ENCODE measurements at places on chromosomes 3 and 15. TPM values are rescaled to one million over a fixed set of nuclear protein-coding genes. Genes with fewer than 3 reads are reported as not detected.

DNA sequence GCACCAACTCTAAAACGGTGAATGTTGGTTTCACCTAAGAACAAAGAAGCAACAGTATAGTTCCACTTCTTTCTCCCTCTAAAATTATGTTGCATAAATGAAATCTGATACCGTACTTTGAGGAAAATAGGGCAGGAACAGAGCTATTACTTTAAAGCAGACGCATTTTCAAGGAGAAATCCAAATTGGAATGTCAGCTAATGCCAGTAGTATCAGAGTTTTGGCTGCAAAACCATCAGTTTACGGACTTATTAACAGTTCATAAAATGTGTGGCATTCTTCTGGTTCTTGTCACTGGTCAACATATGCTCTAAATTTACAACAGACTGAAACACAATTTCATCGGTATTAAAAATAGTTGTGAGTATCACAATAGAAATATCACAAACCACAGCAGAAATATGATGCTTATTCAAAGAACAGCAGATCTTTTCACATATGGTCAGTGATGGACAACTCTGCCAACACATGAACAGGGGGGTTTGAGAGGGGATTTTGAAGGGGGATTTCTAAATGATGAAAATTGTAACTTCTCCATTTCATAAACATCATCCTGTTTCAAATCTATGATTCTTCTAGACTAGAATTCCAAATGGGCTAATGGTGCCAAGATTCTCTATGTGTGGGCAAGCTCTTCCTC lies 38.7 kb upstream of the ROBO2 start:
- DNase-seq: no peak

- peak; percentile 32 for DNase-seq
These were observed 617 bp upstream of the HPS3 start for GRCh38 chr3:149128821-149129220.

DNA sequence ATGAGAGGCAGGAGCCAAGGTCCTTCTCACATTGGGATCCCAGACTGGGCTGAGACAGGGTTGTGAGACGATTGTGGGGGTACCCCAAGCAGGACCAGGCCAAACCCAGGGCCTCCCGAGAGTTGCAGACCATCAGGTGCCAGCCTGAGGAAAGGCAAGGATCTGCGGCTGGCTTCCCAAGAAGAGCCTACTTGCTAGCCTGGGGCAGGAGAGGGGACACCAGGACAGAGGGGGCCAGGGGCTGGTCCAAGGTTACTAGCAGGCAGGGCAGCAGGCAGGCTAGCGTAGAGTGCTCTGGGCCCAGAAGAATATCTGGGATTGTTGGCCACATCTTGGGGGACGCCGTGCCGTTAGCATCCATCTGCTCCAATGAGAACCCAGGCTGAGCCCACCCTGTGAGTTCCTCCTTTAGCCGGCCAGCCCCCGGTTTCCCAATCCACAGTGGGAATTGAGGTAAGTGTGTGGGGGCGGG lies 546 bp downstream of the CISH start:
- no peak for DNase-seq

The WWTR1 gene
- polyA plus RNA-seq: 78.2 TPM

DNA sequence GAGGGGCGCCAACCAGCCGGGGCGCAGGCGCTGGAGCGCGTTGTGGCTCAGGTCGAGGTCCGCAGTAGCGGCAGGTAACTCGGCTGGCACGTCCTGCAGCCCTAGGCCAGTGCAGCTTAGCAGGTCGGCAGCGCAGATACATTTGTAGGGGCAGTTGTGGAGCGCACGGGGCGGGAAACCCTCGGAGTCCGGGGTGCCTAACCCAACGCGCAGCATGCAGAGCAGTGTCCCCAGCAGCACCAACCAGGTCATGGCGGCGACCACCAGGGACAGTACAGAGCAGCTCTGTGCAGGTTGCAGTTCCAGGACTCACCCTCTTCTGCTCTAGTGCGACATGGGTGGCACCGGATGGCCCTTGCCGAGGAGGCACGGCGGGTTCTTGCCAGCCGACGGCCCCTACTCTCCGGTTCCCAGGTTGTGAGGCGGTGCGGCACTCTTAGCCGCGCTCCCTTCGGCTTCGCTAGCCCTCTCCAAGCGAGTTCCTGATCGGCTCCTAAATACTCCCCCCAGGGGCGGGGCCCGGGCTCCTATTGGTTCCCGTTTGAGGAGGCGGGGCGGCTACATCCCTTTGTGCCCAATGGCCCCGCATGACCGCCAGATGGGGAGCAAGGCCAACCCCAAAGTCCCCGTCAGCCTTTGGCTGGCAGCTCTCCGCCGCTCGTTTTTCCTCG lies at the start of gene AMIGO3:
Gene AMIGO3 (minus strand): TSS at position 471 of the 671 bp plus-strand sequence. CDS start 219 bp downstream, at position 252.
- DNase-seq: peak; percentile 99

DNA sequence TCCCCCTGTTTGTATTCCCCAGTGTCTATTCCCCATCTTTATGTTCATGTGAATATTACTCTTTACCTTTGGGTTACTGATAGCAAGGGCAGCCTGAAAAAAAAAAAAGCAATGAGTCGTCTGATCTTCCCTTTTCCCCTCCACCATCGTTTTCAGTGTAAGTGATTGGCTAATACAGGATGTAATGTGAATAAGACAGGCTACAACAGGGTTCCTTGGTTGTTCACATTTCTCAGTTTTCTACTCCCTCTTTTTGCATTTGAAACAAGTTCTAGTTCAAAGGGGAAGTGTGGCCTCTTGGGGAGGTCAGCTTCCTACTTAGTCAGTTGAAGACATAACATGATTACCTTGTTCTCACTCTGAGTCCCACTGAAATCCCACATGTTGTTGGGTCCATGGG lies 278.0 kb upstream of the TRIM42 start:
- no peak for DNase-seq

- no peak for DNase-seq
These were observed 185.1 kb upstream of the SNTN start for GRCh38 chr3:63467392-63467791.

DNA sequence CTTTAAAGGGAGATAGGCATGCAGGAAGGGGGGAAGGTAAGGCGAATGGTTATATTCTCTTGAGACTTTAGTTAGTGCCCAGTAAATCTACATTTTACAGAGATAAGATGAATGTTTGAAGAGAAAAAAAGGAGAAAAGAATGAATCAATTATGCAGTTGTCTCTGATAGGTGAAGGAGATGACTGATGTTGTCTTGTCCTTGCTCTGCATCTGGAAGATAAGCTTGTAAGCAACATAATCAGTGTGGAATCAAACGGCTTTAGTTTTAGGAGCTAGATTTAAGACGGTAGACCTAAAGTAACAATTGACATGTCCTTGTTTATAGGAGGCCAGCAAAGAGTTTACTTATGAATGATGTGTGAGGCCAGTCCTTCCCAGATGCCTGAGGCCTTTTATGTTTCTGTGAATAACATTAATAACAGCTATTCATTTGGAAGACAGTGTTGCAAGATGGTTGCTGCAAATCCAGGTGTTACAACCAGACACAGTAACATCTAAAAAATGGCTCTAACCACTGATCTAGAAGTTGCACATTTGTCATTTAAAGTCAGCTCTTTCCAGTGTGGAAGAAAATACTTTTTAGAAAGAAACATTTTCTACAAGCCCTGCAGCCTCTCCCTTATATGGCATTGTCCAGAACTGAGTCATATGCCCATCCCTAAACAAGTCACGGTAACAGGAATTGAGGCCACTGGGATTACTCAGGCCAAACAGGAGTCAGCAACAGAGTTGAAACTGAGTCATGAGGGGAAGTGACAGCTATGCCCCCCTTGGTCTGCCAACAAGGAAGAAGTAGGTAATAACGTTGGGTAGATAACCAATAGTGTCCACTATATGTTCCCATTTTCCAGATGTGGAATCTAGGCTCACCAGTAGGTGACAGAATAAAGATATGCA lies 77.5 kb upstream of the FBN1 start:
- peak; percentile 94 for DNase-seq

DNA sequence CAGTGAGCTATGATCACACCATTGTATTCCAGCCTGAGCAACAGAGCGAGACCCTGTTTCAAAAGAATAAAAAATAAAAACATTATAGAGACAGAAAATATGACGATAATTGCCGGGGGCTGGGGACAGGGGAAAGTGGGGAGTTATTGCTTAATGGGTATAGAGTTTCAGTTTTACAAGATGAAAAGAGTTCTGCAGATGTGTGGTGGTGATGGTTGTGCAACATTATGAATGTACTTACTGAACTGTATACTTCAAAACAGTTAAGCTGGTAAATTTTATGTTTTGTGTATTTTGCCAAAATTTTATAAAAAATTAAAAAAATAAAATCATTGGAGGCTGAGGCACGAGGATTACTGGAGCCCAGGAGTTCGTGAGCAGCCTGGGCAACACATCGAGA lies 24.8 kb upstream of the ZNF774 start:
- DNase-seq: no peak

- DNase-seq: no peak
These were observed 100.3 kb downstream of the APBA2 start for GRCh38 chr15:28986108-28986507.

GRCh38 chr3:60746043-60746638 lies 505.1 kb downstream of the FHIT start:
- peak; percentile 54 for DNase-seq

- DNase-seq: peak; percentile 76
These were observed 101.5 kb downstream of the FBLN2 start for GRCh38 chr3:13650210-13651056.

DNA sequence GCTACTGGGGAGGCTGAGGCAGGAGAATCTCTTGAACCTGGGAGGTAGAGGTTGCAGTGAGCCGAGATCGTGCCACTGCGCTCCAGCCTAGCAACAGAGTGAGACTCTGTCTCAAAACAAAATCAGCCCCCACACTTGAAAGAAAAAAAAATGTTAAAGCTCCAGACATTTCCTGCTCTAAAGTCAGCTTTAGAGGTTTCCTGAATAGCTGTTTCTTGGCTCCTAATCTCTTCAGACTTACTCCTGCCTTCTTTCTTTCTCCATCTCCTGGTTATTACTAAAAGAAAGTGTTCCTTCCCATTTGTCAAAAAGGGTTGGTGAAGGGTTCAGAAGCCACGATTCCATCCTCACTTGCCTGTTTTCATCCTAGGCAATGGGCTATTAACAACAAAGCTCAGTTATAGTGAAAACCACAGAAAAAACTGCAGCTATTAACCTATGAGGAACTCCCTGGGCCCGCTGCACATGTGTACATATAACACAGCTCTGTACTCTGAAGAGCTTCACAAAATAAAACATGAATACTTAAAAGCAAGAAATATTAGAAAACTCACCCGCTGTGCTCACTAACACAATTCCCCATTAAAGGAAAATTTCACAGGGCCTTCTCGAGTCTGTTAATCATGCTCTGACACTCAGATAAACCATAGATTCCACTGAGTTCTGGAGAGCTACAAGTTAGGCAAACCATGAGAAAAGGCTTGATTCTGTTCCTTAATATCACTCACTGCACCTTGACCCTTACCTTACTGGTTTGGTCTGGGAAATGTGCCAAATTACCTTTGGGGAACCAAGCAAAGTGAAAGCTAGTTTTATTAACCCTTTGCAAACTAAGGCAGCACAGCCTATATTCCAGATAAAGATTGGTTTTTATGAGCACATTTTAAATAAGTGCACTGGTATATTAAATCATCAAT lies 89.9 kb upstream of the TSPAN3 start:
- DNase-seq: no peak

The CCR1 gene
- not detected for polyA plus RNA-seq

The MST1R gene
- polyA plus RNA-seq: not detected

- DNase-seq: no peak
These were observed 8.7 kb downstream of the LTK start for GRCh38 chr15:41504751-41505492.

The CRABP1 gene
- not detected for polyA plus RNA-seq

DNA sequence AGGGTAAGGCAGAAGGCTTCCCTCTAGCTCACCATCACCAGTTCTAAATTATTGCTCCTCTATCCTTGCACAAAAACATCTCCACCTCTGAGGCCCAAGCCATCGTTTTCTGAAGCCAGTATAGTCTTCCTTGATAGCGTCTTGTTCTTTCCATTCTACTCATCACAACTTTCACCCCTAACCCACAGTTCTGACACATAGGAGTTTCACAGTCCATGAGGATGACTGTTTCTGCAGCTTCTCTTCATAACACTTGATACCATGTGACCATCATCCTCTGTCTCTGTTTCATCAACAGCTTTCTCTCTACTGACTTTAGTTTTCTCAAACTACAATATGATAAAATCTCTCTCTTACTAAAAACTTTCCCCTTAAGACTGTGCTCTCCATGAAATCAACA lies 1166.5 kb downstream of the ROBO1 start:
- DNase-seq: no peak

GRCh38 chr3:53721187-53722119 lies 124.8 kb downstream of the CHDH start:
- DNase-seq: peak; percentile 53

GRCh38 chr15:50819344-50819743 lies 53.8 kb upstream of the SPPL2A start:
- DNase-seq: peak; percentile 16

DNA sequence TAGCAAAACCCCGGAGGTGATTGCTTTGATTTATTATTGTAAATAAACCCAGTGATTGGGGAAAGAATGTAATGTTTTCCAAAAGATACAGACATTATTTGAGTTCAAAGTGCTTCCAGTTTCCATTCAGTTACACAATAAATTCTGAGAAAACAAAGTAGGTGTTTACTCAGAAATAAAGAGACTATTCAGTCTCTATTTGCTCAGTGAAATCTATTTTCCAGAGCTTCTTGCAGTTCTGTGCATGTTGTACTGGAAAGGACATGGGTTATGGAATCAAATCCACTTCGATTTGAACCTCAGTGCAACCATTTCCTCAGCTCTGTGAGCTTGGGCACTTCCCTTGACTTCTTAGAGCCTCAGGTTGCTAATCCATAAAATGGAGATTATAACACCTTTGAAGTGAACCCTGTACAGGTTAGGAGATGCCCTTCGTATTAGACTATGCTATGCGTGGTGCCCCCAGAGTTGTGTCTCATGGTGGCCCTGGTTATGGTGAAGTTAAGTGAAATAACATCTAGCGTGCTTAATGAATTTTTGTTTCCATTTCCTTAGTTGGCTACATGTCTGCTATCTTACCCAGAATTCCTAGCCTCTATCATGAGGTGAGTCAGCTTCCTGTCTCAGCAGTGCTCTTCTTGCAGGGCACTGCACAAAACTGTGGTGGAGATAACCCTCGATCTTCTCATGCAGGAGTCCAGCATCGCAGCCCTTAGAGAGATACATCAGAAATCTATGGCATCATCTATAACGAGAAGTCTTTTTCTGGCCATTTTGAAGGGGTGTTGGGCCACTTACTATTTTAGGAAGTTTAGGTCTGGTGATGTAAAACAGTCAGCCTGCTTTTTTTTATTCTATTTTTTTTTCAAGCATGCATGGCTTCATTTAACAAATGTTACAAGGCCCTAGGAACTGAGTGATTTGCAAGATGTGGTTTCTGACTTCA lies 97.7 kb downstream of the RPL39L start:
- peak; percentile 44 for DNase-seq

Measured in GM23248 (cell line).